ENCODE measurements at places on chromosomes 7 and 10.

GRCh38 chr7:127474457-127474856, 81.9 kb upstream of the ZNF800 start:
- no peak for DNase-seq

- no peak for DNase-seq
Measured at GRCh38 chr7:114832906-114833595, 88.8 kb upstream of the MDFIC start.

DNA sequence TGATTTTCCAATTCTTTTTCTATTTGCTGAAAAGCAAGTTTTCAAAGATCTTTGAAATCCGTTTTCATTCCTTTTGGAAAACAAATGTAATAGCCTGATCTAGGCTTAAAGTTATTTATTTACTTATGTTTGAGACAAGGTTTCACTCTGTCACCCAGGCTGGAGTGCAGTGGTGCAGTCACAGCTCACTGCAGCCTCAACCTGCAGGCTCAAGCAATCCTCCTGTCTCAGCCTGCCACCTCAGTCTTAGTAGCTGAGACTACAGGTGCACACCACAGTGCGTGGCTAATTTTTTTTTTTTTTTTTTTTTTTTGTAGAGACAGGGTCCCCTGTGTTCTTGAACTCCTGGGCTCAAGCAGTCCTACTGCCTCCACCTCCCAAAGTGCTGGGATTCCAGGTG, 4.6 kb downstream of the ST7 start:
- no peak for DNase-seq

DNA sequence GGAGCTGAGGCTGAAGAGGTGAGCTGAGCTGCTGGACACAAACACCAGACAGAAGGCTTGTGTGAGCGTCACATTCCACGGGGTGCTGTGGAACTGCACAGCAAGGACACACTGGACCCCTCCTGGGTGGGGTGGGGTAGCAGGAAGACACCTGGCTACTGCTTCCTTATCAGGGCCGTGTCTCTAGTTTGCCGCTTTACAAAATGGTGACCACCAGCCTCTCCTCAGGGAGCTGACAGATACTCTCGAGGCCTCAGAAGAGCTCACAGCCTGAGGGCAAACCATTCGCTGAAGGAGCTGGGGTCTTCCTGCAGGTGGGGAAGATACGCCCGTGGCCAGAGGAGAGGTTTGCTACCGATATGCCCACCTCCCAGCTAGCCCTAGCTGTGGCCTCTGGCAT, 461.9 kb downstream of the PLXNA4 start:
- DNase-seq, result no peak

DNA sequence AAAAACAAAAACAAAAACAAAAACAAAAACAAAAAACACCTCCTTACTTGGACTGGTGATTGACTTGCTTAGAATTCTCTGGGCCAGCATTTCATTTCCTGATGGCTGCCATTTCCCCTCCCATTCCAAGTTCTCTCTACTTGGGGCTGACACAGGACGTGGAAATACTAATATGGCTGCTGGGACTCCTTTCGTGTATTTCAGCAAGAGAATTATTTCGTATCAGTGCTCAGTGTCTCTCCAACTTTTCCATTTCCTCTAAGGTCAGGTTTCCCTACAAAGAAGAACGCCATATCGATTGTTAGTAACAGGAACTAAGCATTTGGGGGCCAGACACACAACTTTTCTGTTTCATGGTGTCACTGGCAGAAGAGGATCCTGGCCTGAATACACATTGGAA, 22.5 kb upstream of the VAX1 start:
- DNase-seq, result no peak

All from HAP-1 (cell line).